ENCODE measurements at places on chromosomes 12 and 14.

GRCh38 chr12:113067987-113068935 lies 11.7 kb downstream of the DTX1 start:
- no peak for DNase-seq

DNA sequence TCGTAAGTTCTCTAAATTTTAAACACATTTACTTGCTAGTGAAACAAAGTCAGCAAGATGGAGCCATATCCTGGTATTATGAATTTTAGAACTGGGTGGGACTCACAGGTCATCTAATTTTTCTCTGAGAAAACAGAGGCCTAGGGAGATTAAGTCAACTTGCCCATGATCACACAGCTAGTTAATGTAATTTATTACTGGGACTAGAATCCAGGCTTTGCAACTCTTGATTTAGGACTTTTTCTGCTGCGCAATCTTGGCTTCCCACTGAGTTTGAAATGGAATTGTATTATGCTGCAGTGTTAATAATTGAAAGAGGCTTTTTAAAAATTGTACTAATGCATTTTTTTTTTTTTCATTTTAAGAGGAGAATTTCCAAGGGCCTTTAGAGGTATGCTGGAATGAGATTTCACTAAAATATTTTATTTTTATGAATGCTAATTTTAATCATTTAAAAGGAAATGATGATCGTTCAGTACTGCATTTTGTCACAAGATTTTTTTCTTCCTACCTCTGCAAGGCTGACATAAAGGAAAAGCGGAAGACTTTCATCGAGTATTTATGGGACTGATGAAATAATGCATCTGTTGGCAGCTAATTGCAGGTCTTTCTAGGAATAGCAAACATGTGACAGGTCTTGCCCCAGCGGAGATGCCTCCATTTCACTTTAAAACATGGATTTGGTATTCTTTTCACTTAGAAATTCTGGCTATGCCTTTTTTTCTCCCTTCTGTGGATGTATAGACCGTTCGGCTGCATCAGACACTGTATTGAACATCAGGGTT lies 9.6 kb downstream of the CRADD start:
- DNase-seq, result no peak

GRCh38 chr14:71355324-71356201 lies 448.3 kb downstream of the PCNX1 start:
- no peak for DNase-seq

DNA sequence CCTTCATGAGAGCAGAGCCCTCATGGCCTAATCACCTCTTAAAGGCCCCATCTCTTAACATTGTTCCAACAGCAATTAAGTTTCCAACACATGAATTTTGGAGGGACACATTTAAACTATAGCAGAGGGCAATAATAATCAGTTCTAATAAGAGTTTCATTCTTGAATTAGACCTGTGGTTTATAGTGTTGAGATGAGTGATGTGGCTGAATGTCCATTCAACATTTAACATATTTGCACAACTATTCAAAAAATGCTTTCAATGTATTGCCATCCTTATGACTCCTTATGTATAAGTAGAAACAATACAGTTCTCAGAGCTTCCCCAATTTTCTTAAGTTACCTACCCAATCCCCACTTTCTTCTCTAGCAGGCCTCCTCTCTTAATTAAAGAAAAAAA lies 21.5 kb downstream of the KLHL28 start:
- no peak for DNase-seq

Measured in MM.1S (cell line).